Occipital lobe (tissue), 3 donors: ENCODE measurements at places on chromosomes 7 and 10. TPM values are rescaled to one million over a fixed set of nuclear protein-coding genes. Genes with fewer than 3 reads are reported as not detected.

Gene DKK1
- total RNA-seq, result 4.5 TPM

Gene SAMD9
- 3.3 TPM for total RNA-seq

Gene ITPRID1
- total RNA-seq, result 8.6 TPM

Gene OR2A7
- total RNA-seq, result not detected

Gene ZNF775
- 10.6 TPM for total RNA-seq

Gene AOAH
- total RNA-seq, result 3.6 TPM

Gene LRRN3
- total RNA-seq, result 187 TPM

Gene TUBB8
- not detected for total RNA-seq

Gene ATOH7
- 1.4 TPM for total RNA-seq

Gene AGR3
- total RNA-seq, result not detected

Gene FANK1
- total RNA-seq, result 2.5 TPM

Gene CLCN1
- total RNA-seq, result under 0.01 TPM

Gene GHITM
- total RNA-seq, result 146 TPM

Gene GPR26
- 3.1 TPM for total RNA-seq

Gene CH25H
- 0.78 TPM for total RNA-seq
